ENCODE measurements at places on chromosomes 7 and 10. TPM values are rescaled to one million over a fixed set of nuclear protein-coding genes. Genes with fewer than 3 reads are reported as not detected.

DNA sequence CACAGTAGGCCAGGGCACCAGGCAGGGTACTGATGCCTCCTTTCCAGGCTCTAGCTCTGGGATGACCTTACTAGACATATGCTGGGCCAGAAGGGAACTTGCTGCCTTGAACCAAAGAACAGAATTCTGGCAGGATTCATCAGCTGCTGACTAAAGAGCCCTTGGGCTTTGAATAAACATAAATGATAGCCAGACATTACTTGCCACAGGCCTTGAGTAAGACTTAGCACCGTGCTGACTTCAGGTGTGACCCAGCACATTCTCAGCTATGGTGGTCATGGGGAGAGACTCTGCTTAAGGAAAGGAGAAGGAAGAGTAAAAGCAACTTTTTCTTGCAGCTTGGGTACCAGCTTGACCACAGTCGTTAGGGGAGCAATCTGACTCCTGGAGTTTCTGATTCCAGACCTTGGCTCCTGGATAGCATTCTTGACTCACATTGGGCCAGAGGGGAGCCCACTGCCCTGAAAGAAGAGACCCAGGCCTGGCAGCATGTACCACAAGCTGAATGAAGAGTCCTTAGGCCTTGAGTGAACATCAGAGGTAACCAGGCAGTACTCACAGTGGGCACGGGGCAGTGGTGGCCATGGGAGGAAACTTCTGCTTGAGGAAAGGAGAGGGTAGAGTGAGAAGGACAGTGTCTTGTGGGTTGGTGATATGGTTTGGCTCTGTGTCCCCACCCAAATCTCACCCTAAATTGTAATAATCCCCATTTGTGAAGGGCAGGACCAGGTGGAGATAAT is 926.1 kb upstream of the SORCS1 start:
- DNase-seq = no peak

- no peak for DNase-seq
Observed at GRCh38 chr7:98700533-98700932, 83.4 kb downstream of the NPTX2 start.

DNA sequence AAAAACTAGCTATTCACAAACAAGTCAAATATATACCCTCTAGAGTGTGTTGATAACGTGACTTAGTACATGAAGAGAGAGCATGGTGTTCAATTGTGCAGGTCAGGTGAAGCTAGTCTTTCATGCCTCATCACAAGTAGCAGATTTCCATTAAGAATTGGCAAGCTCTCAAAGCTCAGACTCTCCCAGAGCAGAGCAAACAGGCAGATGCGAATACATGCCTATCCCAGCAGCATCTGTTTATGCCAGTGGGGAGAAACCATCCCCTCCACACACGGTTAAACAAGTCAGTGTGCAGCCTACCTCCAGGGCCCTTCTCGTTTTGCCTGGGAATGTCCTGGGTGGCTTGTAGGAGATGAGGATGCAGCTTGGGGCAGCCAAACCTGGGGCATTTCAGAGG is 532.5 kb upstream of the C7orf33 start:
- DNase-seq = no peak

DNA sequence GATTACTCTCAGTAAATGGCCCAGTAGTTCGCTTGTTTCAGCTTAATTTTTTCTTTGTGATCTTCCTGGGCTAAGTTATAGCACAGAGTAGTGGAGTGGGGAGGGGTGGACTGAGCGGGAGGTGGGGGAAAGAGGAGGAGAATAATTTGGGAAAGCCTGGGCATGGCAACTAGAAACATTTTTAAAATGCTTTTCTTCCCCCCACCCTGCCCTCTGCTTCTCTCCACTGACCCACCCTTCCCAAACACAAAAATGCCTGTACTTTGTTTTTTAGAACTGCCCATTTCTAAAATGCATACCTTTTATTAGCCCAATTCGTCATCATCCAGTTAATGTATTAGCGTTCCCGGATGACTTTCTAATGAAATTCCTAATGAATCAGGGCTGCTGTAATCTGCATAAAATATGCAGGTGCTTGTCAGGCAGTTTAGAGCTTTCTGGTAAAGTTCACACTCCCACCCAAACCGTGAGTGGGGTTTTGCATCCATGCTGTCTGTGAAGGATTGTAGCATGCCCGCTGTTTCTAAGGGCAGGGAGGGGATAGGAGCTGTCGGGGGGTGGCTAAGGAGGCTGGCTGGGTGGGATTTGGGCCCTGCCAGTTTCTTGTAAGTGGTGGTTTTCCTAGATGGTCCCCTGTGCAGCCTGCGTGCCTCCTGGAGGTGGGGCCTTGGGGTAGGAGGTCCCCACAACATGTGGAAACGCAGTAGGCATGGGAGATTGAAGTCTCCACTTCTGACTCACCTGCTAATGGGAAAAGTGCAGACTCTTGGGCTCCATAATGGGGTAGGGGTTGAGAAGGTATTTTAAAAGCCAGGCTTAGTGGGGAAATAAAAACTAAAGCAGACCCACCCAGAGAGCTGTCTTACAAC is 190.3 kb downstream of the TCF7L2 start:
- no peak for DNase-seq

DNA sequence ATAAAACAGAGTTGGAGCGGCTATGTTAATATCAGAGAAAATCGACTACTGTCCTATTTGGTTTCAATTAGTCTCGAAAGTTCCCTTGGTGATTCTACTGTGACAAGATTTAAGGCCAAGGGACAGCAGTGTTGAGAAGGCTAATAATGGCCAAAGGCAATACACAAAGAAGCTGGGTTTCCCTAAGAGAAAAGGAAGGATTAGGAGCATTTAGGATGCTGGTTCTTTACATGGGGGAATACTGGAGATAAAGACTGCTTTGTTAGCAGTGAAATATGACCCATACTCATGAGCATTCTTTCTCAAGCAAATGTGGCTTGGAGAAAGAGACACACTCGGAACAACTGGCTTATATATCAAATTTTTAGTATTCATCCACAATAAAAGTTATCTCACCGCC is 32.2 kb downstream of the IQUB start:
- DNase-seq = no peak

GRCh38 chr7:98879979-98880315 is 1.6 kb downstream of the TRRAP start:
- DNase-seq = no peak

DNA sequence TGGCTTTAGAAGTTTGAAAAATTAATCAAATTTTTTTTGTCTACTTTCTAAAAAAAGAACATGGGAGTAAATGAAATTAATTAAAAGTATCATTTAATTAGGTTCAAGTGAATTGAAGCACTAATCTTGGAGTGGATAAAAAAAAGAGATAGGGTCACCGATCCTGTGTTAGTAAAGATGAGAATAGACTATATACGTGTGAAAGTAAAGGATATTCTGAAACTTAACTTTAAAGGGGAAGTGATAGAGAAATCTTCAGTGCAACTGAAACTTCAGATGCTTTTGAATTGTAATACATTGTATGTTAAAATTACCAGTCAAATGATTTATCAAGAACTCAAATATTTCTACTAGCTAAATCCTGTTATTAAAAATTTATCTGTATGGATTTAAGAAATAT is 4.8 kb downstream of the NHLRC2 start:
- DNase-seq = no peak

- no peak for DNase-seq
Observed at GRCh38 chr10:117224881-117225280, 16.0 kb upstream of the SLC18A2 start.

GRCh38 chr10:22344249-22344648 is 1.0 kb upstream of the SPAG6 start:
- no peak for DNase-seq

DNA sequence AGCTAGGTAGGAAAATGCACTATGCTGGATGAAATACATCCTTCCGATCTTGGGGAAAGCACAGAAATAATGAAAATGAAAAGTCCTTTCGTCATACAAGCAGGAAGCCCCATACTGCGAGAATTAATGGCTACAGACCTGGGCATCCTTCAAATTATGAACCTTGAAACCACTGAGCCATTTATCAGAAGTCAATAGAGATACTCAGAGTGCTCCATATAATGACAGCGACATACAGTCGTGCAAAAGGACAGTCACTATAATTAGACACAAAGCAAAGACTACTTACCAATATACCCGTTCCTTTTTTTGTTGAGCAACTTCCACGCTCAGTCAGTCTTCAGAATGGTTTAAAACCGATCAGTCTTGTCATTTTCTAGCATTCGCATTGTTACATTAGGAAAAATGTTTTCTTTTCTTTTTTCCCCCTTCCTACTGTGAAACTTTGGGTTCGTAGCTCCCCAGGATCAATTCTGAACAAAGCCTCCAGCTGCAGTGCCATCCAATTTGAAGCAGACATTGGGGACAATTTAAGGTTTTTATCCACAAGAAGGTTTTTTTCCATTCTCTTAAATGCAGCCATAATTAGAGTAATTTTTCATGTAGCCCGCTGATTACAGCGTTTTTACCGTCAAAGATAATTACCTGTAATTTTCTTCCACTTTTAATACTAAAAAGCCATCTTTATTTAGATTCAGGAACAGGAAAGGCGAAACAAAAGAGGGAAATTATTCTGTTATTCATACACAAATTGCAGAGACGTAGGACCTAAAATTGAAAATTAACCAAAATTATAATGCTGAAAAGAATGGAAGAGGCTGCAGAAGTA is 6.4 kb downstream of the DLX6 start:
- DNase-seq = no peak

GRCh38 chr7:151076863-151077704 is 3.5 kb downstream of the FASTK start:
- DNase-seq = no peak

DNA sequence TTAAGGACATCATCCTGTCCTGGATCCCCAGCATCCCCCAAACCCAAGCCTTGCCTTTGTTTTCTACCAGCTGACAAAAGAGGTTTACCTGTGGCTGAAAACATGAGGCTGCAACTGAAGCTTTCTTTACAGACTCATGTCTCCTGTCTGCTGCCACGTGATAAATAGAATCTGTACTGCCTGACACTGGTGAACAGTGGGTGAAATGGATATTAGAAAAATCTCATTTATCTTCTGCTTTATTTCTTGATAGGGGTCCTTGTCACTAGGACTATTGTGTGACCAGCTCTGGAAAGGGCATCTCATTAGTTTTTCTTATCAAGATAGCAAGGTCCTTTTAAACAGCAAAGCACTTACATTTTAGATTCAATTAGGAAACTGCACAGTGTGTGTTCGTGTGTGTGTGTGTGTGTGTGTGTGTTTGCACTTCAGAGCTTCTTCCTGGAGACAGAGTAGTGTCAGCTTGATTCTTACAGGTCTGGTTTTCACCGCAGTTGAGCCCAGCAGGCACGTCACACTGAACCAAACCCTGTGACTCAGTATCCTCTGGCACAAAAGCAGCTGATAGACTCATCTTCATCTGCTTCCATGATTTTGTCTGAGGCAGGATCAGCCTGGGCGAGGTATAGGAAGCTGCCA is 373.5 kb upstream of the CELF2 start:
- no peak for DNase-seq

DNA sequence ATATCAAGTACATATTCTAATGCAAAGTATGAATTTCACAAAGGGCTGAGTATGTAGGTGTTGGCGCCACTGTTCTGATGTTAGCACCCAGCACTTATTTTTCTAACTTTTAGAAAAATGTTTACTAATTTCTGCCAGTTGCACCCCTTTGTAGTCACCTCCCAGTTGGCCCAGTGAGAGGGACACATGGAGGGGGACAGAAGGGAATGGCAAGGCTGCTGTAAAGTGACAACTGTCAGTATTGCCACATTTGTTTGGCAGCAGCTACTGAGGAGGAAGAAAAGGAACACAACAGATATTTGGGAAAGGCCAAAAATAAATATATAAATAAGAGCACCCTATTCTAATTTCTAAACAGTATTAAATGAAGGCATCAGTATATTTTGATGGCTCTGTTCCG is 57.3 kb downstream of the ANK3 start:
- no peak for DNase-seq

- no peak for DNase-seq
Observed at GRCh38 chr7:54823776-54824175, 64.8 kb upstream of the SEC61G start.

BHLHA15 gene
- 3.3 TPM for total RNA-seq

SRRM3 gene
- 1.6 TPM for total RNA-seq

KIAA1549 gene
- 5.7 TPM for total RNA-seq

SGCE gene
- 42.6 TPM for total RNA-seq

GSAP gene
- total RNA-seq = 23.9 TPM

PPP1R3A gene
- total RNA-seq = not detected

OR2A2 gene
- total RNA-seq = not detected
